ENCODE measurements at places on chromosomes 1 and 21. TPM values are rescaled to one million over a fixed set of nuclear protein-coding genes. Genes with fewer than 3 reads are reported as not detected.

The CHI3L2 gene
- total RNA-seq, result 3.1 TPM

The OLFML3 gene
- total RNA-seq, result 82.8 TPM

The KRTAP10-11 gene
- not detected for total RNA-seq

The HSF2BP gene
- total RNA-seq, result 1.3 TPM

The TP73 gene
- total RNA-seq, result 0.64 TPM

The RXFP4 gene
- total RNA-seq, result 0.77 TPM

The GBP7 gene
- total RNA-seq, result not detected

The TOE1 gene
- total RNA-seq, result 8.1 TPM

The FAM229A gene
- 5.0 TPM for total RNA-seq

The GADD45A gene
- 75.6 TPM for total RNA-seq

The C1QA gene
- not detected for total RNA-seq

The NMNAT2 gene
- 65.7 TPM for total RNA-seq

The CD101 gene
- total RNA-seq, result 0.27 TPM

The TAS1R1 gene
- 0.25 TPM for total RNA-seq

The CLEC20A gene
- total RNA-seq, result not detected

The C1orf87 gene
- total RNA-seq, result 0.14 TPM

The KDF1 gene
- not detected for total RNA-seq
